Prostate gland (tissue), 2 donors: ENCODE measurements at places on chromosomes 1 and 21. TPM values are rescaled to one million over a fixed set of nuclear protein-coding genes. Genes with fewer than 3 reads are reported as not detected.
A peak's percentile ranks its signal among the peaks of the same experiment; 100 is the strongest.

DNA sequence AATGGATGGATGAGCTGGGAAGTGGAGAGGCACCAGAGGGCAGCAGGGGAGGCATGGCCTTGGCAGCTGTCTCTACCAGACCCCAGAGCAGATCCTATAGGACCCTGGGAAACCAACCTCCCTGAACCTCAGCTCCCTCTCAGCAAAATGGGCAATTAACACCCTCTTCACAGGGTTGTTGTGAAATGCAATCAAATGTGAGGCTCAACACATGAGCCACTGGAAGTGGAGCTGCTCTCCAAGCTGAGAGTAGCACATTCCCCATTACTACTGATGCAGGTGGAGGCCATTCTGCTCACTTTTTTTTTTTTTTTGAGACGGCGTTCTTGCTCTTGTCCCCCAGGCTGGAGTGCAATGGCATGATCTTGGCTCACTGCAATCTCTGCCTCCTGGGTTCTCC lies 6.5 kb upstream of the SYNC start:
- no peak for DNase-seq
- H3K4me3 ChIP-seq: no peak overlapping the region
- no peak overlapping the region for H3K27ac ChIP-seq
- H3K36me3 ChIP-seq: no peaks in the 10 kb centered on the region
- H3K4me1 ChIP-seq: peaks cover 7% of the 10 kb centered on the region

- H3K4me1 ChIP-seq: no peaks in the 10 kb centered on the region
- H3K27ac ChIP-seq: peak overlapping the region; percentile 30
- H3K36me3 ChIP-seq: no peaks in the 10 kb centered on the region
- H3K27me3 ChIP-seq: no peaks in the 10 kb centered on the region
- no peak for DNase-seq
Measured at GRCh38 chr1:40315795-40316594, 1.1 kb downstream of the COL9A2 start.

- H3K27me3 ChIP-seq: no peaks in the 10 kb centered on the region
- no peaks in the 10 kb centered on the region for H3K36me3 ChIP-seq
- H3K4me1 ChIP-seq: peaks cover 21% of the 10 kb centered on the region
- H3K27ac ChIP-seq: peak overlapping the region; percentile 58
- no peak for DNase-seq
Measured at GRCh38 chr1:54297596-54298283, 97.8 kb downstream of the MRPL37 start.

DNA sequence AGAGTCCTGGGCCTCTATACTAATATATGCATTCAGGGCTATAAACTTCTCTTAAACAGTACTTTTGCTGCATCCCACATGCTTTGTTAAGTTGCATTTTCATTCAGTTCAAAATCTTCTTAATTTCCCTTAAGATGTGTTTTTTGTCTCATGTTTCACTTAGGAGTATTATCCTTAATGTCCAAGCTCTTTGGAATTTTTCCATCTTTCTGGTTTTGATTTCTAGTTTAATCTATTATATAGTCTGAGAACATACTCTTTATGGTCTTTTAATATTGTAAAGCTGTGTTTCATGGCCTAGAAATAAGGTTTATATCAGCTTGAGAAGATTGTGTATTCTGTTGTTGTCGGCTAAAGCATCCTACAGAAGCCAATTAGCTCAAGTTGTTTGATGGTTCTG lies 1041.8 kb downstream of the PLA2G4A start:
- H3K4me3 ChIP-seq: no peak overlapping the region
- H3K27ac ChIP-seq: no peak overlapping the region
- no peaks in the 10 kb centered on the region for H3K27me3 ChIP-seq
- H3K36me3 ChIP-seq: no peaks in the 10 kb centered on the region

DNA sequence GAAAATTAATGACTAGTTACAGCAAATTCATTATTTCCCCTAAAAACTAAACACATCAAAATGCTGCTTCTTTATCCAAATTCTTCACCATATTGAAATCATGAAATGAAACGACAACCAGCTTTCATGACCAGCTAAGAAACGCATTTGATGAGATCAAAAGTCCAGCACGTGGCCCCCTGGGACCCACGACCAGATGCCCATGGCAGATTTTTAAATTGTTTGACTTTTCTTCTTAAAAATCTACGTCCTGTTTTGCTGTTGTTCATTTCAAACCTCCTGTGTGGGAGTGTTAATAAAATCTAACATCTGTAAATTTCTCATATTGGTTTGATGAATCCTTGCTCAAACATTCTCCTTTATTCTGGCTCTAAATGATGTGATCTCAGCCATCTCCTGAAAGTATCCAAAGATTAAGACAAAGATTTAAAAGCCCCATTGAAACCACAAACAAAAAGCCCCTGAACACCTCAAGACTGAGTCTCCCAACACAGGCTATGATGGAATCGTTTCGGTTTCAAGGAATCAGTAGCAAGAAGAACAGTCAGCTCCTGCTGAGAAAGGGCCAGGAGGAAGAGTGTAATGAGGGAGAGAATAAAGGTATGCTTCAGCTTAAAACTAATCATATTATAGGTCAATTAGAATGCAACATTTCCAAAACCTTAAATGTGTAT lies 523.6 kb downstream of the SMYD3 start:
- no peaks in the 10 kb centered on the region for H3K36me3 ChIP-seq
- no peak for DNase-seq
- peaks cover 8% of the 10 kb centered on the region for H3K4me1 ChIP-seq
- H3K4me3 ChIP-seq: no peak overlapping the region
- no peak overlapping the region for H3K27ac ChIP-seq

GRCh38 chr1:235442788-235443429 lies 61.3 kb downstream of the B3GALNT2 start:
- no peak overlapping the region for H3K4me3 ChIP-seq
- no peaks in the 10 kb centered on the region for H3K27me3 ChIP-seq
- no peak overlapping the region for H3K27ac ChIP-seq
- no peak for DNase-seq
- no peaks in the 10 kb centered on the region for H3K4me1 ChIP-seq

GRCh38 chr1:39481289-39481688 lies 10.1 kb upstream of the BMP8A start:
- H3K27me3 ChIP-seq: no peaks in the 10 kb centered on the region
- H3K4me1 ChIP-seq: no peaks in the 10 kb centered on the region
- DNase-seq: no peak
- no peaks in the 10 kb centered on the region for H3K36me3 ChIP-seq
- H3K27ac ChIP-seq: no peak overlapping the region

GRCh38 chr1:224223819-224224714 lies 41.0 kb downstream of the DEGS1 start:
- no peak overlapping the region for H3K4me3 ChIP-seq
- H3K27me3 ChIP-seq: no peaks in the 10 kb centered on the region
- no peak for DNase-seq
- peak overlapping the region; percentile 24 for H3K27ac ChIP-seq
- H3K36me3 ChIP-seq: no peaks in the 10 kb centered on the region

- no peak overlapping the region for H3K4me3 ChIP-seq
- no peaks in the 10 kb centered on the region for H3K36me3 ChIP-seq
- H3K27ac ChIP-seq: no peak overlapping the region
- DNase-seq: no peak
Measured at GRCh38 chr1:187471555-187471954, 642.8 kb downstream of the PLA2G4A start.

DNA sequence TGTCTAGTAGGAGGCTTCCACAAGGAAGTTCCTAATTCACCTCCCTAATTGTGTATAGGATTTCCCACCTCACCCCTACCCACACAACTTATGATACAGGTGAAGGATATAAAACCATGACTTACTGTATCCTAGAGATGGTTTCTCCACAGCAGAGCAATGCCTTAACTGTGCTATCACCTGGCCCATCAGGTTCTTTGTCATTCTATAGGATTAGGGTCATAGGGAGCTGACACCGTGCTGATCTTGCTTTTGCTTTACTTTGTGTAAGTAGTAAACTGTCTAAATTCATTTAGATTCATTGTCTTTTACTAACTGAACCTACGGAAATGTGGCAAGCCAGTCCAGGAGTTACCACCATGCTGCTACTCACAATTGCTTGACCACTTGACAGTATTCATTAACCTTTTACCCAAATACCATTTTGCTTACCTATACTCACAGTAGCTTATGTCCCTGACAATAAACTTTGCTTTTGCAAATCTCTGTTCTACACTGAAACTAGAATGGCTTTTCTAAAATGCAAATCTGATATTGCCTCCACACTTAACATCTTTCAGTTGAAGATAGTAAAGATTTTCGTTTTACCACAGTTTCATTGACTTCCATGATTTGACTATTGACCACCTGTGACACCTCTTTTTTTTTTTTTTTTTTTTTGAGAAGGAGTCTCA lies 147.6 kb downstream of the IFI44 start:
- no peak overlapping the region for H3K4me3 ChIP-seq
- H3K27ac ChIP-seq: no peak overlapping the region
- H3K4me1 ChIP-seq: no peaks in the 10 kb centered on the region

- H3K4me3 ChIP-seq: no peak overlapping the region
- H3K4me1 ChIP-seq: no peaks in the 10 kb centered on the region
- no peak overlapping the region for H3K27ac ChIP-seq
- peak; percentile 88 for DNase-seq
Measured at GRCh38 chr1:94335950-94336349, 82.2 kb upstream of the ABCD3 start.

- no peaks in the 10 kb centered on the region for H3K4me1 ChIP-seq
- DNase-seq: no peak
- H3K36me3 ChIP-seq: no peaks in the 10 kb centered on the region
- H3K4me3 ChIP-seq: no peak overlapping the region
- H3K27me3 ChIP-seq: no peaks in the 10 kb centered on the region
Measured at GRCh38 chr21:46008893-46009621, 27.5 kb downstream of the COL6A1 start.

GRCh38 chr1:57620605-57621004 lies 196.7 kb upstream of the DAB1 start:
- H3K27me3 ChIP-seq: no peaks in the 10 kb centered on the region
- no peak overlapping the region for H3K27ac ChIP-seq
- no peak overlapping the region for H3K4me3 ChIP-seq
- DNase-seq: no peak

DNA sequence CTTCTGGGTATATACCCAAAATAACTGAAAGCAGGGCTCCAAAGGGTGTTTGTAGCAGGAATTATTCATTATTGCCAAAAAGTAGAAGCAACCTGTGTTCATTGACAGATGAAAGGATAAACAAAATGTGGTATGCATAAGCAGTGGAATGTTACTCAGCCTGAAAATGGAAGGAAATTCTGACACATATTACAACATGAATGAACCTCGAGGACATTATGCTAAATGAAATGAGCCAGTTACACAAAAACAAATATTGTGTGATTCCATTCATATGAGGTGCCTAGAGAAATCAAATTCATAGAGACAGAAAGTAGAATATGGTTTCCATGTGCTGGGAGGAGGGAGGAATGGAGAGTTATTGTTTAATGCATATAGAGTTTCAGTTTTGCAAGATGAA lies 86.3 kb upstream of the ARTN start:
- no peak overlapping the region for H3K27ac ChIP-seq
- H3K36me3 ChIP-seq: no peaks in the 10 kb centered on the region
- no peak for DNase-seq
- no peaks in the 10 kb centered on the region for H3K4me1 ChIP-seq

DNA sequence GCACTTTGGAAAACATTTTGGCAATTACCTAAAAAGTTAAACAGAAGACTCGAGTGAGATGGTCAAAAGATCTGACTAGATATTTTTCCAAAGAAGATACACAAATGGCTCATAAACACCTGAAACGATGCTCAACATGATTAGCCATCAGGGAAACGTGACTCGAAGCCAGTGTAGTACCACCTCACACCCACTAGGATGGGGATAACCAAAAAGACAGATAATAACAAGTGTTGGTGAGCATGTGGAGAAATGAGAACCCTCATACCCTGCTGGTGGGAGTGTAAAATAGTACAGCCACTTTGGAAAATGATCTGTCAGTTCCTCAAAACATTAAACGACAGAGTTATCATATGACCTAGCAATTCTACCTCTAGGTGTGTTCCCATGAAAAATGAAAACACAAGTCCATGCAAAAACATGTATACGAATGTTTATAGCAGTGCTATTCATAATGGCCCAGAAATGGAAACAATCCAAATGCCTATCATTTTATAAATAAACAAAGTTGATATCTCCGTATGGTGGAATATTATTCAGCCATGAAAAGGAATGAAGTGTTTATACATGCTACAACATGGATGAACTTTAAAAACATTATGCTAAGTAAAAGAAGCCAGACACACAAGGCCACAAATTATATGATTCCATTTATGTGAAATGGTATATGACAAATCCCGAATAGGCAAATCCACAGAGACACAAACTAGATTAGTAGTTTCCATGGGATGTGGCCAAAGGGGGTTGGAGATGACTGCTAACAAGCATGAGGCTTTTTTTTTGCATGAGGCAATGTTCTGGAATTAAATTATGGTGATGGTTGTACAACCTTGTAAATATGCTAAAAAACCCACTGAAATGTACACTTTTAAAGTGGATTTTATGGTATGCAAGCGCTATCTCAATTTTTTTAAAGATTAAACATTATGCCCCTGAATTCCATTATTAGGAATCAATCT lies 625.3 kb downstream of the KIF26B start:
- no peaks in the 10 kb centered on the region for H3K36me3 ChIP-seq
- no peak for DNase-seq
- H3K4me3 ChIP-seq: no peak overlapping the region

CFHR1 gene
- total RNA-seq: not detected

C4BPA gene
- not detected for total RNA-seq

DNA sequence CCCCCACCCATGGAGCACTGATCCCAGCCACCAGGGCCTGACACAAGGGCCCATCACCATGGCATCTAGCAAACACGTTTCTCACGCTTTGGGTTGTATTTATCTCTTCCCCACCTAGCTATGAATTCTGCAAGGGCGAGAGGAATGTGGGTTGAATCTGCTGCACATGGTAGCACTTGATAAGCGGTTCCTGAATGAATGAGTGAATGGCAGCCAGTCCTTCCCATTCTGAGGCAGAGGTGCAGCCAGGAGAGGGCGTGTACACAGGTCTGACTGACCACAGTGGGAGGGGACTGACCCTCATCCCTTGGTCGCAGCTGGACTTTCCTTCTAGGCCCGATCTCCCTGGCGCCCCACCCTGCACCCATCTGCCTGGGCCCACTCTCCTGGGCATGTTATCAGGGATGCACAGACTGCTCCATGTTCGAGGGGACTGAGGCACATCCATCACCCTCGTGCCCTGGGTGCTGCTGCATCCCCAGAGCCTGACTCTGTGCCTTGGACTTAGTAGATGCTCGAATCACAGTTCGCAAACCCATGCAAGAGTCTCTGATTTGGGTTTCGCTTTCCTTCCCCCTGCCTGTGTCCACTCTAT lies 1.0 kb downstream of the RD3 start:
- H3K4me3 ChIP-seq: no peak overlapping the region
- H3K36me3 ChIP-seq: no peaks in the 10 kb centered on the region
- no peak overlapping the region for H3K27ac ChIP-seq
- DNase-seq: no peak
- no peaks in the 10 kb centered on the region for H3K4me1 ChIP-seq

ADAMTS1 gene
- total RNA-seq: 110 TPM

GRCh38 chr1:165279882-165280281 lies 76.6 kb downstream of the LMX1A start:
- no peaks in the 10 kb centered on the region for H3K4me1 ChIP-seq
- no peak overlapping the region for H3K27ac ChIP-seq
- DNase-seq: no peak

DNA sequence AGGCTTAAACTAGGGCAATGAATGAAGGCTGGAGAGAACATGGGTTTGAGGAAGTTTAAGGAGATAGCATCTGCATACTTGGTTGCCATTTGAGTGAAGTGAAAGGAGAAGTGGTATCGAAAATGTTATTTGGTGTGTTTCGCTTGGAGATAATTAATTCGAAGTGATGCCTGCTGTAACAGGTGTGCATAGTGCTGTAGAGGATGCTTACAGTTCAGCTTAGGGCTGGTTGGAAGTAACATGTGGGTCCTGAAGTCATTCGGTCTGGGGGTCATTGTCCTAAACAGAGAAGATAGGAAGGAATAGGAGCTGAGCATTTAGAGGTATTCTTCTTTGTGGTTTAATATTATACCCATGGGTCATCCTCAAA lies 301 bp upstream of the NUDT17 start:
- H3K27me3 ChIP-seq: no peaks in the 10 kb centered on the region
- H3K27ac ChIP-seq: peak overlapping the region; percentile 55
- peak overlapping the region; percentile 44 for H3K4me3 ChIP-seq

ITLN2 gene
- 0.82 TPM for total RNA-seq
